ENCODE measurements at places on chromosomes 16 and 17.

GRCh38 chr16:16041196-16041892 is 91.9 kb downstream of the ABCC1 start:
- no peak for DNase-seq

DNA sequence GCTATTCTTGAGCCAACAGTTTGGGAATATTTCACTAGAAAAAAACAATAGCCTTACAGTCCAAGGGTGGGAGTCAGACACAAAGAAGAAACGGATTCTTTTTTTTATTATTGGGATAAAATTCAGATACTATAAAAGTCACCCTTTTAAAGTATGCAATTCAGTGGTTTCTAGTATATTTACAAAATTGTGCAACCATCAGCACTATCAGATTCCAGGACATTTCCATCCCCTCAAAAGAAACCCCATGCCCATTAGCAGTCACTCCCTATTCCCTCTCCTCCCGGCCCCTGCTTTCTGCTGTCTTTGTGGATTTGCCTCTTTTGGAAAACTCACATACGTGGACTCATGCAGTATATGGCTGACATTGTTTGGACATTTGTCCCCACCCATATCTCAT is 134.4 kb downstream of the C16orf95 start:
- DNase-seq, result no peak

DNA sequence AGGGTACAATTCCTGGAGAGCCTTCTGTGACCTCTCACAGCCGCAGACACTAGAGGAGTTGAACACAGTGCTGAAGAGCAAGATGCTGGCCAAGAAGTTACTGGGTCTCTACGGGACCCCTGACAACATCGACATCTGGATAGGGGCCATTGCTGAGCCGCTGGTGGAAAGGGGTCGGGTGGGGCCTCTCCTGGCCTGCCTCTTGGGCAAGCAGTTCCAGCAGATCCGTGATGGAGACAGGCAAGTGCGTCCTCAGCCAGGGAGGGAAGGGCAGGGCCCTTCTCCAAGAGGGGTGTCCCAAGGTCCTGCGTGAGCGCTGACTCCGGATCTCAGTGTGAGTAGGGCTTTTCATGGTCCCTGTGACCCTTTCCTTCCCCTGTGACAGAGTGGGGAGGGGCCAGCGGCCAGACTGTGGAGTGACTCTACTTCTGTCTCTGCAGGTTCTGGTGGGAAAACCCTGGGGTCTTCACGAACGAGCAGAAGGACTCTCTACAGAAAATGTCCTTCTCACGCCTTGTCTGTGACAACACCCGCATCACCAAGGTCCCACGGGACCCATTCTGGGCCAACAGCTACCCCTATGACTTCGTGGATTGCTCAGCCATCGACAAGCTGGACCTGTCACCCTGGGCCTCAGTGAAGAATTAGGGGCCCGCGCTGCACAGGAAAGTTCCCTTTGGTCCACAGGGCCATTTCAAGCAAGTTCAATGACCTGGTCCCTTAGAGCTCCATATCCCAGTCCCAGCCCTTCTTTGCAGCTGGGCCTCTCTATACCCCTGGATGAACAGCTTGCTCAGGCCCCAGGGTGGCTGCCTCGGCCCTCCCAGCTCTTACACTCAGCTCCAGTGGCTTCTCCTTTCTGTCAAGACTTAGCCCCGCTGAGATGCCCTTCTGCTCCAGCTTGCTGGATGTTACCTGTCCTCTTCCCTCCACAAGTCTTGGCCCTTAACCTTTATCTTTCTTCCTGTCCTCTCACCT is 13.1 kb downstream of the MPO start:
- peak; percentile 43 for DNase-seq

- peak; percentile 97 for DNase-seq
Measured at GRCh38 chr16:970766-971581, at the start of gene LMF1. Gene LMF1, minus strand, starts transcription at chr16:970984. Its CDS starts 4 bp downstream, at chr16:970980.

DNA sequence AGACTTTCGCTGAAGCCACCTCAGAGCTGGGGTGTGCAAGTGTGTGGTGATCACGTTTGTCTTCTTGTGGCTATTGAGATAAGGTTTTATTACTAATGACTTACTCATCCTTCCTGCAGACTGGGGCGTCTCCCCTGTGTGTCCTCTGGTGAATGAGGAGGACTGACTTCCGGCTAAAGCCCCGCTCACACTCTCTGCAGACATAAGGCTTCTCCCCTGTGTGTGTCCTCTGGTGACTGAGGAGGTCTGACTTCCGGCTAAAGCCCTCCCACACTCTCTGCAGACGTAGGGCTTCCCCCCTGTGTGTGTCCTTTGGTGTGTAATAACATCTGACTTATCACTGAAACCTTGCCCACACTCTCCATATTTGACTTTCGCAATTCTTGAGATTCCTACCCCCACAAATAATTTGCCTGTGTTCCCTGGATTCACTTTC is 19.4 kb downstream of the PRDM7 start:
- no peak for DNase-seq

GRCh38 chr16:31072540-31073141 is 1.4 kb downstream of the ZNF668 start:
- no peak for DNase-seq

- no peak for DNase-seq
Measured at GRCh38 chr17:75087182-75087557, 584 bp upstream of the SLC16A5 start.

DNA sequence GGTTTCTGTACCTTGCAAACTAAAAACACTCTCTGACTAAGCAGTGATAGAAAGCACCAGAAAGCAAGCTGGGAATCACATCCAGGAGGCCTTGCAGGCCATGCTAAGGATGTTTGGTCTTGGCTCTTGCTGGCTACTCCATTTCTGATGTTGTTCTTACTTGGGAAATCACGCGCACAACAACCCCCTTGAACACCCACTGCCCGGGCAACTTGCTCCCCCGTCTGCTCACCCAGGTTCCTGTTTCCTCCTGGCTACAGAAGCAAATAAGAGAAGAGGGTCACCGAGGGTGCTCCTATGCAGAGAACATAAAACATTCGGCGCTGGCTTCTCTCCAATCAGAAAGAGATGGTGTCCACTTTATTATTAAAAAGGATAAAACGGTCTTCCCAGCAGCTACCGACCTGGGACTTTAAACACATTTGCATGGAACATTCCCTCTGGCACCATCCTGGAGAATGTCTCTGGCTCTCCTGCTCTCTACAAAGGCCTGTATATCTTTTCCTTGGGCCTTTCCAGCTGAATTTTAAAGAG is 271.2 kb upstream of the RPL38 start:
- no peak for DNase-seq
